ENCODE measurements at places on chromosomes 2 and 18. TPM values are rescaled to one million over a fixed set of nuclear protein-coding genes. Genes with fewer than 3 reads are reported as not detected.
A peak's percentile ranks its signal among the peaks of the same experiment; 100 is the strongest.

Gene RUFY4
- total RNA-seq, result 0.10 TPM

DNA sequence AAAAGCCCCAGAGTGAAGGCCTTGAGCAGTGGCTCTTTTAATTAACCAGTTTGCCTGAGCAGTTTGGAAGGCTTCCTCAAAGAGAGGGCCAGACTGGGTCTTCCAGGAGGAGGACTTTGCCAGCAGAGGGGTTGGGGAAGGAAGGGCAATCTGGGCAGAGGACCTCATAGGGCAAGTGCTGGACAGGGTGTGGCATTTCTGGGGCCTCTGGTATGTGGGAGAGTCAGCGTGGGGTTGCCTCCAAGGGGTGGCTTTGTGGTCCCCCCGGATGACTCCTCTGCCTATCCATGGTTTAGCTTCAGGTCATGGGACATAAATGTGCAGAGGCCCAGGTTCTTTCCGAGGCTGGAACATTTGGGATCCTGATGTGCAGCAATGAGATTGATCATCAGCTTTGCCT is 12.6 kb downstream of the GLI2 start:
- peaks cover 6% of the 10 kb centered on the region for H3K27me3 ChIP-seq
- no peak overlapping the region for H3K27ac ChIP-seq
- no peak overlapping the region for H3K4me3 ChIP-seq
- DNase-seq, result no peak
- H3K4me1 ChIP-seq, result peaks cover 5% of the 10 kb centered on the region
- no peaks in the 10 kb centered on the region for H3K36me3 ChIP-seq

DNA sequence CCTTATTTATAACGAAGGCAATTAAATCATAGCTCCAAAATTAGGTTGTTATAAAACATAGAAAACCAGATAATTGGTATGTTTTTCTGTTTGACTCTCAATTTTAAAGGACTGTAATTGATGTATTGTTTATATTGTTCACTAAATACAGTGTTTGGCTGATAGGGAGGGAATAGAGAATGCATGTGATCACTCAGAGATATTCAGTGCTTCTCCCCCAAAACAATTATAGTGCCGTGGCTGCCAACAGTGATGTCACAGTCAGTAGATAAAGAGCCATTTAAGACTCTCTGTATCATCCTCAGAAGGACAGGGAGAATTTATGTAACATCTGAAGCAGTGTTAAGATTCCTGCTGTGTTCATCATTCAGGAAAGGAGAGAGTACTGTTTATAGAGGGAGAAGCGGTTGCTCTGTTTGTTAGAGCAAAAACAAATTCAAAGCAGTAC is 69.6 kb downstream of the PHLPP1 start:
- no peak for DNase-seq
- H3K4me1 ChIP-seq, result peaks cover 13% of the 10 kb centered on the region

GRCh38 chr18:48023334-48024008 is 93.0 kb upstream of the SMAD2 start:
- no peak overlapping the region for H3K4me3 ChIP-seq
- peaks cover 3% of the 10 kb centered on the region for H3K4me1 ChIP-seq
- no peaks in the 10 kb centered on the region for H3K36me3 ChIP-seq
- DNase-seq, result peak; percentile 77
- peaks cover 20% of the 10 kb centered on the region for H3K27me3 ChIP-seq
- H3K27ac ChIP-seq, result no peak overlapping the region

DNA sequence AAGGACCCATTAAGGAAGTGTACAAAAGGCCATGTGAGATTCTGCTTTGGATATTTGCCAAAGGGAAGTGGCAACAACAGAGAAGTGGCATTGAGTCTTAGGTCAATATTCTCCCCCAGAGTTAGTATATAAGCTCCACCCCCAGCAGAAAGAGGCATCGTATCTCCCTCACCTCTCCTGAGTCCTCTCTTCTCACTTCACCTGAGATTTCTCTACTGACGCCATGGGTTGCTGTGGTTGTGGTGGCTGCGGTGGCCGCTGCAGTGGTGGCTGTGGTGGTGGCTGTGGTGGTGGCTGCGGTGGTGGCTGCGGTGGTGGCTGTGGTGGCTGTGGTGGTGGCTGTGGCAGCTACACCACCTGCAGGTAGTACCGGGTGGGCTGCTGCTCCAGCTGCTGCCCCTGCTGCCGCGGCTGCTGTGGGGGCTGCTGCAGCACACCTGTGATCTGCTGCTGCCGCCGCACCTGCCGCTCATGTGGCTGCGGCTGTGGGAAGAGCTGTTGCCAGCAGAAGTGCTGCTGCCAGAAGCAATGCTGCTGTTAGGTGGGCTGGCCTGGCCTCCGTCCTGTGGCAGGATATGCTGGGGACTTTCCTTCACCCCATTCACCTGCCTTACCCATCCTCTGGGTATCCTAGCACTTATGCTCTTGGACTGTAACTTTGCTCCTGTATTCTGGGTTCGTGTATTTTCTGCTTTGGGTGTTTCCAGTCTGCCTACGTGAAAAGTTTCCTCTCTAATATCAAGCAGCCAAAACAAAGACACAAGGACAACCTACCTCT is 5.9 kb downstream of the SCYGR3 start:
- no peak overlapping the region for H3K27ac ChIP-seq
- DNase-seq, result no peak
- no peaks in the 10 kb centered on the region for H3K4me1 ChIP-seq
- no peaks in the 10 kb centered on the region for H3K27me3 ChIP-seq
- no peaks in the 10 kb centered on the region for H3K36me3 ChIP-seq

GRCh38 chr2:239962890-239963591 is 62.1 kb downstream of the NDUFA10 start:
- H3K4me1 ChIP-seq, result no peaks in the 10 kb centered on the region
- H3K36me3 ChIP-seq, result no peaks in the 10 kb centered on the region
- H3K27me3 ChIP-seq, result no peaks in the 10 kb centered on the region
- no peak for DNase-seq
